ENCODE measurements at places on chromosomes 12 and 14.

DNA sequence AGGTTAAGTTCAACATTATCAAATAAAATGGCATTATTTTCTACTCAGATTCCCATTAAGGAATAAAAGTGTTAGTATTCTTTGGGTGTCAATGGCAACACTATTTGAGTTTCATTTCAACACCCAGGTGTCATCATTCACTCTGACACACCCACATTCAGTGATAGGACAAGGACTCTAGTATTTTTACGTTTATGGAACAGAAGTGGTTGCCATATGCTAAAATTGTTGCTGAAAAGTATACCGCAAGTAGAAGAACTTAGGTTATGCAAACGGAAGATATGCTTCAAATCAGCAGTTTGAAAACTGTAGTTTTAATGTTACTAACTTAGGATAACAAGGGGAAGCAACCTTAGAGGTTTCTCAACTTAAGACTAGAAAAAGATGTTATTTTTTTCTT is 20.0 kb upstream of the SGPP1 start:
- no peak for DNase-seq

DNA sequence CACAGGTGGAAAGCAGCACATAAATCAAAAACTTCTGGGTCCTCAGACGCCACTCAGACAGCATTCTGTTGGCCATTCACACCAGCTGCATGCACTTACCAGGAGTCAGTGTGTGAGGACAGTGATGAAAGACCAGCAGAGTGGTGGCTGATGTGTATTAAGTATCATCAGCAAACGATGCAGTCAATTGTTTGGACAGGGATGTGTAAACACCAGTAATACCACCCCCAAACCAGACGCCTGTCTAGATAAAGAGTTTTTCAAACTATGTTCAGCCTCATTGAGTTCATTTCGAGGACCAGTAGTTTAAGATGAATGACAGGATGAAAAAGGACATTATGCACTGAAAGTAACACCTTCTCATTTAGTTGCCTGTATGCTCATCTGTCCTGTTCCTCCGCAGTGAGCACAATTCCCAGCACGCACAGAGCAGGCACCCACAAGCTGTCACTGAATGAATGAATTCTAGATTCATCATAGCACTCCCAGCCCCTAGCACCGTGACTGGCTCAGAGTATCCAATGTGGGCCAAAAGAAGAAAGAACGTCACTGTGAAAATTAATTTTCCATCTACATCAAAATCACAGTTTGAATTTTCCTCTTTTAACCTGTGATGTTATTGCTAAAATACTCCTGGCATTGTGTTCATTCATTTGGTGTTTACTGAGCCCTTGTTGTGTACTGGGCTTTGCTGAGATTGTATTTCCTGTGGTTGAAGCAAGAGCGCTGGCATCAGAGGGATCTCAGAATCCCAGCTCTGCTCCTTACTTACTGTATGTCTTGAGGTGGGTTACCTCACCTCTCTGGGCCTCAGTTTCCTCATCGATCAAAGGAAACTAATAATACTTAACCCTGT is 124.8 kb upstream of the NOS1 start:
- DNase-seq = no peak

GRCh38 chr14:68464711-68465110 is 328.2 kb downstream of the ZFP36L1 start:
- DNase-seq = no peak

DNA sequence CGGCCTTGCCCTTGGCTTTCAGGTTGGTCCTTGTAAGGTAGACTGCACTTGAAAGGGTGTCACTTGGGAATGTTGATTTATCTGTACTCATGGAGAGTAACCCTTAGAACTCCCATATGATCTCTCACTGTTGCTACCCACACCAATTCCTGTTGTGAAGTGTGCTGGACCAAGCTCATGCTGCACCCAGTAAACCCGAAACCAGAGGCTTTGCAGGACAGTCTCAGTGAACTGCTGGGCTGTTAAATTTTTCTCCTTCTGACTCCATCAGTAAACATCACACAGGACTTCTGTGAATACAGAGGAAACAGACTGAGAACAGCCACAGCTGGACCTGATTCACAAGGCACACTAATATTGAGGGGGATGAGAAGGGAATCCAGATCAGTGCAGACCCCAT is 783.0 kb downstream of the TMEM121 start:
- DNase-seq = no peak

- DNase-seq = no peak
Observed at GRCh38 chr12:126346087-126346486, 1280.9 kb downstream of the AACS start.

- no peak for DNase-seq
Observed at GRCh38 chr12:56671608-56672007, 16.5 kb downstream of the PTGES3 start.

GRCh38 chr12:53623548-53624385 is 2.4 kb downstream of the ATF7 start:
- no peak for DNase-seq

DNA sequence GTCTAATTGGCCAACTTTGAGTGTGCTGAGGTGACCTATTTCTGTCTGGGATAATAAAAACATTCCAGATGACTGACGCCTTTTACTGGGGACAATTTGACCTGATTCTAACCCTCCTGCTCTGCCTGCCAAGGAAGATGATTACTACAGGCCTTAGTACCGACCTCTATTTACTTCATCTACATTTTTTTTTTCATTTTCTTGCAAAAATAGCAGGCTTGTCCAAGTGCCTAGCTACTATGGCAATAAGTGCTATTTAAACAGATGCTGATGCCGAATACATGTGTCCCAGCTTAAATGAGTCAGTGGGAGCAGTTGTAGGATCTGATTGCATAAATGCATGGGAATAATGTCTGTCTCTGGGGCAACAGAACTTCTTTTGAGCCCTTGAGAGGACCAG is 254.3 kb downstream of the RGS6 start:
- DNase-seq = no peak

GRCh38 chr14:51473808-51474565 is 177.7 kb upstream of the FRMD6 start:
- DNase-seq = no peak

- no peak for DNase-seq
Observed at GRCh38 chr12:131511803-131512561, 198.9 kb upstream of the SFSWAP start.

DNA sequence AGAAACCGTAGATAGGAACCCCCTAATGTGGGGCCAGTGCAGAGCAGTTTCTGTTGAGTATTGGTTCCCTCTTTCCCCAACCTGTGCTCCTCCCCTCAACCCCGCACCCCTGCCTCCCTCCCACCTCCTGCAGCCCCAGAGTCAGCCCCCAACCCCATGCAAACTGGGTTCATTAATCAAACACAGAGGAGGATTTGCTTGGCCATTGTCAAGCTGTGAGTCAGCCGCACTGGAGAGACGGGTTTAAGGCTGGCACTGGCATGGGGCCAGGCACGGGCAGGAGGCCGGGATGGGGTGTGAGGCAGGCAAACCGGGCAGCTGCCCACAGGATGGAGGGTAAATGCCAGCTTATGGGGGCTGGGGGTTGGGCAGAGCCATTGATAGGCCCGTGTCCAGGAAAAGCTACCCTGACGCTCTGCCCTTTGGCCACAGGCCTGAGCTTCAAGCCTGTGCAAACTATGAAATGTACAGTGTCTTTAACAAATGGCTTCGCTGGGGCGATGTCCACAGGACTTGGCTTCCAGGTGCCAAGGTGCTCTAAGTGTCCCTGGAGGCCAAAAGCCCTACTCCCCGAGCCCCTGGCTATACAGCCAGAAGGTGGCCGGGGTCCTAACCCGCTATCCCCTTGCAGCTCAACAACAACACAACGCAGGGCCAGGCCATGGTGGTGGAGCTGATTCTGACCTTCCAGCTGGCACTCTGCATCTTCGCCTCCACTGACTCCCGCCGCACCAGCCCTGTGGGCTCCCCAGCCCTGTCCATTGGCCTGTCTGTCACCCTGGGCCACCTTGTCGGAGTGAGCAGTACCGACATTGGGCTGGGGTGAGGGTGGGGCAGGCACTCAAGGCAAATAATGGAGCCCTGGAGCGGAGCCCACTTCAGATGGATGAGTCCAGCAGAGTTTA is 1.4 kb downstream of the AQP5 start:
- no peak for DNase-seq

- DNase-seq = no peak
Observed at GRCh38 chr12:112684742-112685141, 106.8 kb upstream of the RPH3A start.

DNA sequence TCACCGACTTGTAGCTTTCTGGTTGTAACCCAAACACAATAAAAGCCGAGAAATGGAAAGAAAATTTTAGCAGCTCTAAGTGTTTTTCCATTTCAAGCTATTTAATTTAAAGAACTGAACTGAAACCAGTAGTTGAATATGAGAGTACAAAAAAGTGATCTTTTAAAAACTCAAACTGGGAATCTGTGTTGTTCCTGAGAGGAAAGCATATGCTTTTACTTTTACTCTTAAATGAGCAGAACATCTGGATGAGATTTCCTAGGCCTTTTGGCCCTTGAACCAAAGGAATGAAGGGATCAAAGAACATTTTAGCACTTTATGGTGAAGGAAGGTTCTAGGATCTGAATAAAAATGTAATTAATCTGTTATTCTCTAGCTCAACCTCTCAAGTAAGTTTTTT is 1.3 kb downstream of the KERA start:
- no peak for DNase-seq

DNA sequence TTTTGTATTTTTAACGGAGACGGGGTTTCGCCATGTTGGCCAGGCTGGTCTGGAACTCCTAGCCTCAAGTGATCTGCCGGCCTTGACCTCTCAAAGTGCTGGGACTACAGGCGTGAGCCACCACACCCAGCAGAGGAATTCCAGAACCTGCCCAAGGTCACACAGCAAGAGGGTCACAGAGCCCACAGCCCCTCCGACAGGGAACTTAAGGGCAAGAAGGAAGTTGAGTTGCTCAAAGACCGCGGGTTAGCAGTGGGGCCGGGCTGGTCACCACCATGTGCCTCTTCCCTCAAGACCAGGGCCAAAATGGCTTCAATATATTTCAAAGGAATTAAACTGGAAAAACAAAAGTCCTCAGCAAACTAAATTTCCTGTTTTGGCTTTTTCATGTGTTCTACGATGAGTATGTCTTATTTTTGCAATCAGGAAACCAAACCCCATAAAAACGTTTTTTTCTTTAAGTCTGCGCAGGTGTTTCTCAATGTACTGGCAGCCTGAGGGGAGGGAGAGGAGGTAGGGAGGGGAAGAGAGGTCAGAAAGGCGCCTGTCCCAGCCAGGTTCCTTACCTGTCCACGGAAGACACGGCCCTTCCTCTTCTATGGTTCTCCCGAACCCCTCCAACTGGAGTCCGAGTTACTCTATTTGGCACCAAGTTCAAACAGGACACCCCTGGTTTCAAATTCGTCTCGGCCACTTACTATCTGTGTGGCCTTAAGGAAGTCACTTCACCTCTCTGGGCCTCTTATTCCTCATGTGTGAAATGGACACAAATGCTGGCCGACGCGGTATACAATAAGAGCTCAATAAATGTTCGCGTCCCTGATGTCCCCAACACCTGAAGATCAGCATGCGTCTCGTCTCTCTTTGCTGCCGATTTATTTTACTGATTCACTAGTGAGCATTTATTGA is 778 bp downstream of the SLC8B1 start:
- DNase-seq = no peak

GRCh38 chr14:54781961-54782750 is 120.5 kb downstream of the GCH1 start:
- no peak for DNase-seq

GRCh38 chr12:124392271-124392666 is 97.4 kb downstream of the RFLNA start:
- no peak for DNase-seq

DNA sequence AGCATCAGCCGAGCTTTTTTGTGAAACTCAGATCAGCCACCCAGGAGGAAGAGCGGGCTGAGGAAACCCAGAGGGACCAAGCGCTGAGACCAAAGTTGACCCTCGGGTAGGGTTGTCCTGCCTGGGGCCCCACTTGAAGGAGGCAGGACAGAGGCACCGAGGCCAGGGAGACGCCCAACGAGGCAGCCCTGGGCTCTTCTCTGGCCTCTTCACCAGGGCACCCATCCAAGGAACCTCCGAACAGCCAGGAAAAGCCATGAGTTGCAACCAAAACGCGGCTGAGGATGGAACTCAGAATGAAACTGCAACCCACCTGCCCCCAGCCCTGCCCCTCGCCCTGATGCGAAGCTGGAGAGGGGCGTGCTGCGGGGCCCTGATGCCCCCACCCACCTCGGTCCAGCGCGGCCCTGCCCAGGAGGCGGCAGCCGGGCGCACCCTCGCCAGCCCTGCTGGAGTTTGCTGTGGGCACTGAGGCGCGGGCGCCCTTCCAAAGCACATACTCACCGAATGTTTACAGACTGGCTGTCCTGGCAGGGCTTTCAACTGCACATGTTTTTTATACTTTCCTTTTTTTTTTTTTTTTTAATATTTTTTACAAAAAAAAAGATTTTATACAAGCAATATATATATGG is 41.9 kb downstream of the JDP2 start:
- no peak for DNase-seq

GRCh38 chr12:112970391-112970790 is 7.9 kb upstream of the OAS2 start:
- DNase-seq = no peak
